ENCODE measurements at places on chromosomes 16 and 17.

GRCh38 chr16:48117217-48118105, 38.3 kb downstream of the ABCC12 start:
- DNase-seq: peak; percentile 85

DNA sequence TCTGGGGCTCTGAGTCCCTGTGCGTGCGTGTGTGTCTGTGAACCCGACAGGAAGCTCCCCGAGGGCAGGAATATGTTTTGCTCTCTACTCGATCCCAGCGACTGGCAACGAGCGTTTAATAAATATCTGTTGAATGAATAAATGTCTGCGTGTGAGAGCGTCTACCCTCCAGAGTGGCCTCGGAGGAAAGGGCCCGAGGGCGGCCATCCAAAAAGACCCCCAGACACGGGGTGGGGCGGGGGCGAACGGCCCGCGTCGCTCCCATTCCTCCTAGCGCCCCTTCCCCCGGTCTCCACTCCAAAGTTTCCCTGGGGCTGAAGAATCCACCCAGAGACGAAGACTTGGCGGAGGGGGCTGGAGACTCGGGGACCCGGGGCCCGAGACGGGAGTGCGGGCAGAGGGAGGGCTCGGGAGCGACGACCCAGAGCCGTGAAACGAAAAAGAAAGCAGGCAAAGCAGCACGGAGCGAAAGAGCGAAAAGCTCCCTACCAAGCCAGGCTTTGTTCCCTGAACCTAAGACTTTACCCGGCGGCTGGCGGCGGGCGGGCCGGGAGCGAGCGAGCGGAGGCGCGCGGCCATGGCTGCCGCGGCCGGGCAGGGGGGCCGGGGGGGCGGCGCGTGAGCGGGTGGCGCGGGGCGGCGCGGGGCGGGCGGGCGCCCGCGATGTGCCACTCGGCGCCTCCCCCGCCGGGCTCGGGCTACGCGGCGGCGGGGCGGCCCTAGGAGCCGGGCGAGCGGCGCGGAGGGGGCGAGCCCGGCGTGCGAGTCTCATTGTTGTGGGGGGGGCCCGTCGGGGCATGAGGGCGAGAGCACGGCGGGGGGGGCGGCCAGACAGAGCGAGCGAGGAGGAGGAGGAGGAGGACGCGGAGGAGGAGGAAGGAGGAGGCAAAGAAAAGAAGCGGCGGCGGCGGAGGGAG, at the start of gene MLLT6:
TSS of gene MLLT6 (plus strand) at position 668 of the 917 bp plus-strand sequence. CDS start 360 bp downstream, outside the sequence.
- peak; percentile 52 for DNase-seq

- DNase-seq: no peak
Measured at GRCh38 chr17:36149296-36149820, 27.1 kb downstream of the TBC1D3B start.

DNA sequence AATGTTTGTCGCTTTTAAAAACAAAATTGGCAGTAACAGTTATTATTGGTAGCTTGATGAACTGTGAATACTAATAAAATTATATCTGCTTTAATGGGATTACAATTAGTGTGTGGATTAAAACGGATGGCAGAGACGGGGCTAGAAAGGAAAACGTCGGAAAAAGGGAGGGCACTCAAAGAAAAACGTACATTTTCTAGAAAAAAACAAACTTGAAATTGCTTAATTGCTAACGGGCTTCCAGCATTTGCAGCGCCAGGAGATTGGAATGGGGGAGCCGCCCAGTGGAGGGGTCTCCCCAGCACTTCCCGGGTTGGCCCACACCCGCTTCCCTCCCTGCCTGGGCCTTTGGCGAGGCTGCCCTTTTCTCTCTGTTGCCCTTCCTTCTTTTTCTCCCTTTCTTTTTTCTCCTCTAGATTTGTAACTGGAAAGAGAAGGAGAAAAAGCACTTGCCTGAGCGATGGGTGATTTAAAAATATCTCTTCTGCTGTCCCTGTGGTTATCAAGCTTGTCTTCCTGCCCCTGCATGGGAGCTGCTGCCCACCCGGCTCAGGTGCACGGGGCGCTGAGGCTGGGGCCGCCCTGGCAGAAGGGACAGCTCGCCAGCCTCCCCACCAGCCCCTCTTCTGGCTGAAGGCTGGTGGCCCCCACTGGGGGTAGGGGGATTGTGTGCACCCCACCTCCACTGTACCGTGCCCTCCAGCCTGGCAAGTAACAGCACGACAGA, 5.9 kb downstream of the BAHCC1 start:
- DNase-seq: no peak

DNA sequence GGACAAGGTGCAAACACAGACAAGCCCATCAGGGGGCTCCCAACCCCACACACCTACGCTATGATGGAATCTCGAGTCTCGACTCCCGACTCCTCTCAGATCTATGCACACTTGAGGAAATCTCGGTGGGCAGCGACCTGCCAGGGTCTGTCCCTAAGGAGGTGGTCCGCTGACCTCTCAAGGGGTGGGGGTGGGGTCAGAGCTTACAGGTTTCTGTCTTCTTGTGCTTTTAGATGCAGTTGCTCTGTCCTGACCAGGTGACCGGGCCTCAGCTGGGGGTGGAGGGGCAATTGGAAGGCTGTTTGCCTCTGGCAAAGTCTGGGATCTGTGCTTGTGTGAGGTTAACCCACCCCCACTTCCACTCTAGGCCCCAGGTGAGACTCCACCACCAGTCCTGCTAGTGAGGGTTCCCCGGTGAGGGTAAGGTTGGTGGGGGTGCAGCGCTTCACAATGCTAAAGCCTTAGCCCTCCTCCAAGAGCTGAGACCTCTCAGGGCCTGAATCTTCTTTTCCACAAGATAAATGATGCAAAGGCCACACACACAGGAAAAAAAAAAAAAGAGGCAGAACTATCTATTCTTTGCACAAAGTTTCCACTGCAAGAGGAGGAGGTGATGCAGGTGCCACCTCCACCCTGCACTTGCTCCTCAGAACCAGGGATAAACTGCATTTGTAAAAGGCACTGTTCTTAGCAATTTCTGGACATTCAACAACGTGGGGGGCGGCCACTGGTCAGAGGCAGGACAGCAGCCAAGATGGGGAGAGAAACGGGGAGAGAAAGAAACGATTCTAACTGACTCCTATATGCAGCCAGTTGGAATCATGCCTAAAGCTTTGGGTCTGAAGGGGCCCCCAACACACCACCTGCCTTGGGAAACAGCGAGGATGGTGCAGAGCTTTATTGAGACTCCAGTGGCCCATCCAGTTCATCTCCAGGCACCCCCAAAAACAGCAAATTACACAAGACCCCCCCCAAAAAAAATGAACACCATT, 4.1 kb downstream of the CISD3 start:
- no peak for DNase-seq

- no peak for DNase-seq
Measured at GRCh38 chr16:75061669-75062068, 54.9 kb downstream of the LDHD start.

GRCh38 chr17:39769974-39770587, 32.3 kb downstream of the GRB7 start:
- DNase-seq: no peak

- DNase-seq: no peak
Measured at GRCh38 chr17:50101346-50102163, 6.4 kb downstream of the PDK2 start.

DNA sequence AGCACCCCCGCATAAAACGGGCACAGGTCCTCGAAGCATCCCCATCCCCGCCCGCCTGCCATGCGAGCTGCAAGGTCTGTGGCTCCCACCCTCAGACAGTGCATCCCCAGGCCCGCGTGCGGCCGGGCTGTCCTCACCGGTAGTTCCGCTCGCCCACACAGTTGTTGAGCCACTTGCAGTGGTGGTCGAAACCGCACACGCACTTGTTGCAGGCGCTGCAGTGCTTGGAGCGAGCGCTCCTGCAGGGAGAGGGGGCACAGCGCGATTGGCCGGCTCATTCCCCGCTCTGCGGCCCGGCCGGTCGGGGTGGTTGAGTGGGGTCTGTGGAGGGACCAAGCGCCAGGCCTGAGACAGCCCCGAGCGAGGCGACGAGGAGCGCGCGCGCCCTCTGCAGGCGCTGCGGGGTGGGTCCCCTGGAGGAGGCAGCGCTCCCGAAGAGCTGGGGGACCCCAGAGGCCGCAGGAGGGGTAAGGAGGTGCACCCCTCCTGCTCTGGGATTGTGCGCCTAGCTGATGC, 6.0 kb upstream of the TPPP3 start:
- peak; percentile 79 for DNase-seq

- DNase-seq: no peak
Measured at GRCh38 chr17:57424777-57425188, 168.5 kb downstream of the MSI2 start.

DNA sequence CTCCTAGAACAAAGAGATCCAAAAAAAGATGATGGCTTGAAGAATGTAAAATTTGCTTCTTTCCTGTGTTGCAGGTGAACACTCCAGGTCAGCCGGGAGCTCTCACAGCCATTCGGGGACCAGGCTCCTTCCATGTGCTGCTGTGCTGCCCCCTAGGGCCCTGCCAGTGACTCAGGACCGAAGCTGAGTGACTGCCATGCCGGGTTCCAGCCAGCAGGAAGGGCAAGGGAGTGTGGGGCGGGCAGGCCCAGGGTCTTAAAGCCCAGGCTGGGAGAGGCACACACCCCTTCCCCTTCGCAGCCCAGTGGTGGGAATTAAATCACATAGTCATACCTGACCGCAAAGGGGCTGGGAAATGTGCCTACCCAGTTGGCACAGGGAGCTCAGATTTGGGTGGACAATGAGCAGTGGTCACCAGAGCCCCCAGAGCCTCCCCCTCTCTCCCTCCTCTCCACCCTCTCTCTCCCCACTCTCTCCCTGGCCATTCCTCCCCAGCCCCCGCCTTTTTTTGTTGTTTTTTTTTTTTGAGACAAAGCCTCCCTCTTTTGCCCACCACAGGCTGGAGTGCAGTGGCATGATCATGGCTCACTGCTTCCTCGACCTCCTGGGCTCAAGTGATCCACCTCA, 11.5 kb downstream of the EPOP start:
- DNase-seq: peak; percentile 81

DNA sequence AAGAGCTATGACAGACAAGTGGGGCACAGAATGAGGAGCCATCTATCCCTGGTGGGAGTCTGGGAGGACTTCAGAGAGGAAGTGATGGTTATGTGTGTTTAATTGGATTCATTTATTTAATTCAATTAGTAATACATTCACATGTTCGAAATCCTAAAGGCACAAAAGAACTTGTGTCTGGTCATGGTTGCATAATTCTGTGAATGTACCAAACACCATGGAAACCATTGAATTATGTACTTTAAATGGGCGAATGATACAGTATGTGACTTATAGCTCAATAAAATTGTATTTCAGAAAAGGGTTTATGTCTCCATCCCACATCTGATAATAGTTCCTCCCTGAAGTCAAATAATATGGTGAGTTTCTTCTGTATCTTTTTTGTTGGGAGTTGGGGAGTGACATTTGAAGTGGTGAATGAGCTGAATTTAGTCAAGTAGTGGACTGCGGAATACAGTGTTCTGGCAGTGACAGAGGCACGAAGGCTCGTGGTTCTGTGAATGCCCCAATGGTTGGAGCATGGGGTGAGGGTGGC, 19.8 kb upstream of the G6PC1 start:
- no peak for DNase-seq

DNA sequence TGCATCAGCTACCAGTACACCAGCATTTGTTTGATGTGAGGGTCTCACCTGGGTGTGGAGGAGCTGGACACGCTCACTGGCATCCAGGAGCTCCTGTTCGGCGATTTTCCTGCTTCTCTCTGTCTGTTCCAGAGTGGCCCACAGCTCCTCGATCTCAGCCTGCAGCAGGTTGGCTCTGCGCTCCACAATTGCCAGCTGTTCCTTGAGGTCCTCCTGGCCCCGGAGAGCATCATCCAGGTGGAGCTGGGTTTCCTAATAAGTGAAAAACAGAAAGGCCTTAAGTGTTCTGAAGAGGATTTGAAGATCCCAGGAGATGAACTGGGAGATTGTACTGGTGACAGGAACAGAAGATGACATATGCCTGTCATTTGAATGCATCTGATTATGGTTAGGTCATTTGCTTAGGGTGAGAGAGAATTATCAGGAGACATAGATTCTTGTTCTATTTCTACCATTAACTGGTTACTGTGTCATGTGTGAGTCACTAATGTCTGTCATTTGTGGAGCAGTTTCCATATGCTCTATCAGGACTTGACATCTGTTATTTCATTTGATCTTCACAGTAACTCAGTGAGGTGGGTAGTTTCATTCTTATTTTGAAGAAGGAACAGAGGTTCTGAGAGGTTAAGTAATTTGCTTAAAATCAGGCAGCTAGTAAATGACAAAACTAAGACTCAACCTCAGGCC, 21.5 kb upstream of the MYH13 start:
- no peak for DNase-seq

DNA sequence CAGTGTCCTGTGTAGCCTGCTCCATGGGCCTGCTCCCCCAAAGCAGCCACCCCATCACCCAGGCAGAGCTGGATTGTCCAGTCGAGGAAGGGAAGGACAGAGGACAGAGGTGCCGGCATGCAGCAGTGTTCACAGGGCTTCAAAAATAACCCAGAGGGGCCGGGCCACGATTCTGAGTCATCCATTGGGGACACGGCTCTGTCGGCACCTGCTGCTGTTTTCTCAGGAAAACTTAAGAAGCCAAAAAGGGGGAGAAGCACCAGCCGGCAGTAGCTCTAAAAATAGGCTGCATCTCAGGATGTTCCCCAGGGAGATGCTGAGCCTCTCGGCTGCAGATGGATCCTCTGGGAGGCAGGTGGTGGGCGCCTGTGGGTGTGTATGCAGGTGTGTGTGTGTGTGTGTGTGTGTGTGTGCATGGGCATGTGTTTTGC, 1.6 kb downstream of the CA7 start:
- DNase-seq: no peak

All from progenitor cell of endocrine pancreas (in vitro differentiated cells).